ENCODE measurements at places on chromosomes 5 and 9. TPM values are rescaled to one million over a fixed set of nuclear protein-coding genes. Genes with fewer than 3 reads are reported as not detected.

DNA sequence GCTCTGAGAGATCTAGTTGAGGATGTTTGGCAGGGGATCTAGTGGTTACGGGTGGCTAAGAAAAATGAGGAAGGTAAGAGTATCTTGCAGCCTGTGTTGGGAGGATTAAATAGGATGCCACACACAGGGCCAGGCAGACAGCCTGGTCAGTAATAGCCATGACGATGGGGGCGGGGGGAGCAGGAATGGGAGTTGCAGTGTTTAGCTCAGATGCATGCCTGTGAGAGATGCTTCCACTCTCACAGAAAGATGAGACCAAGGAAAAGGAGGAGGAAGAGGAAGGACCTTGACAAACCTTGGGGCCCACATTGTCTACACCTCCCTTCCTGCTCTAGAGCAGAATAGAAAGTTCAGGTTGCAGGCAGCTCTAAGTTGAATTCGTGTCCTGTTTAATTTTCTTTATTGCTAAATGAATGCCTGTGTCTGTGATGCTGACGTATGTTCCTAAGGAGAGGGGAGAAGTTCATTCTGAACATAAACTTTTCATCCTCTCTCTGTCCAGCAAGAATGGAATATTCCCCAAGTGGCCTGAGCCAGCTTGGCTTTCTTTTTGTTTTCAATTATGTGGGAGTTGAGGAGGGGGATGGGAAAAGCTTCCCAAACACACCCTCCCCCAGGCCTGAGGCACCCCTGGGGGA, 28.7 kb downstream of the TGFBI start:
- no peak for DNase-seq

DNA sequence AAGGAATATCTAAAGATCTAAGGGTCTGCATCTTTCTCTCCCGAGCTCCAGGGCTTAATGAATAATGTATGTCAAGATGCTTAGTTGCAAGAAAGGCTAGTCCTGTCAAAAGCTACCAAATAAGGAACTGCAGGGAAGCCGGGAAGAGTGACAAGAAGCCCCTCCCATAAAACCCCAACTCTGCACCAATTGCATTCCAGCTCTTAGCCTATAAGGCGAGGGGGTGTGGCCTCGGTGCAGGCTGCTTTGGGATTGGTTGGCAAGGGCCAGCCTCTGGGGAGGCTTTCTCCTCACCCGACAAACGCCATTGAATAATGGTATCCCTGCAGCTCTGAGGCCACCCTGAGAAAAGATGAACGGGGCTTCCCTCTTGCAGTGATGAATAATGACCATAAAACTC, 416.9 kb downstream of the RAB3C start:
- DNase-seq: no peak

GRCh38 chr5:101917166-101917565, 378.9 kb downstream of the SLCO4C1 start:
- no peak for DNase-seq

The MAP1B gene
- 0.58 TPM for polyA plus RNA-seq

The IFNB1 gene
- polyA plus RNA-seq: not detected
